T47D (cell line): ENCODE measurements at places on chromosomes 16 and 17.

- DNase-seq = no peak
Measured at GRCh38 chr16:22075043-22075757, 17.1 kb upstream of the VWA3A start.

DNA sequence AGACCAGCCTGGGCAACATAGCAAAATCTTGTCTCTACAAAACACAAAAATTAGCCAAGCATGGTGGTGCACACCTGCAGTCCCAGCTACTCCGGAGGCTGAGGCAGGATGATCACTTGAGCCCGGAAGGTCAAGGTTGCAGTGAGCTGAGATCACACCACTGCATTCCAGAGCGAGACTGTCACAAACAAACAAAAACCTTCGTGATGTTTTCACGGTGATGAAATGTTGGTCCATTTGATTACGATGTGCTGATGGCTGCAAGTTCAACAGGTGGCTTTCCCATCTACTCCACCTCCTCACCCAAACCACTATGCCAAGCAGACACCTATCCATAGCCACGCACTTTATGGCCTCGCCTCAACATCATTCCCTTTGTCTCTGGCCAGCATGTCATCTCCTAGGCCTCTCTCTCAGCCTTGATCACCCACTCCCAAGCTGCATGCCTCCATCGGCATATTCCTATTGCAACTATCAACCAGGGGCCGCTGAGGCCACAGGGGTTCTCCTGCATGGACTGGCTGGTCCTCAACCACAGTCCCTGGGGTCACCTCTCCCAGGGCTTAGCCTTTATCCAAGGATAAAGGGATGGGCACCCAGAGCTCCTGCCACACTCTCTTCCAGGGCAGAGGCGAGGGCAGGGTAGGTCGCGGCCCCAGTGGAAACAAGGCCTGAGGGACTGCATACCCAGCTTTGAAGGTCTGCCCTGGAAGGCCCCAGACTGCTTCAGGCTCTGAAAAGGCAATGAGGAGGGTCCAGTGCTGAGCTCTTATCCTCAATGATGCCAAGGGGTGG, 17.1 kb upstream of the ALOX15B start:
- DNase-seq = no peak

GRCh38 chr17:47884905-47885730, 10.9 kb upstream of the SP2 start:
- no peak for DNase-seq

DNA sequence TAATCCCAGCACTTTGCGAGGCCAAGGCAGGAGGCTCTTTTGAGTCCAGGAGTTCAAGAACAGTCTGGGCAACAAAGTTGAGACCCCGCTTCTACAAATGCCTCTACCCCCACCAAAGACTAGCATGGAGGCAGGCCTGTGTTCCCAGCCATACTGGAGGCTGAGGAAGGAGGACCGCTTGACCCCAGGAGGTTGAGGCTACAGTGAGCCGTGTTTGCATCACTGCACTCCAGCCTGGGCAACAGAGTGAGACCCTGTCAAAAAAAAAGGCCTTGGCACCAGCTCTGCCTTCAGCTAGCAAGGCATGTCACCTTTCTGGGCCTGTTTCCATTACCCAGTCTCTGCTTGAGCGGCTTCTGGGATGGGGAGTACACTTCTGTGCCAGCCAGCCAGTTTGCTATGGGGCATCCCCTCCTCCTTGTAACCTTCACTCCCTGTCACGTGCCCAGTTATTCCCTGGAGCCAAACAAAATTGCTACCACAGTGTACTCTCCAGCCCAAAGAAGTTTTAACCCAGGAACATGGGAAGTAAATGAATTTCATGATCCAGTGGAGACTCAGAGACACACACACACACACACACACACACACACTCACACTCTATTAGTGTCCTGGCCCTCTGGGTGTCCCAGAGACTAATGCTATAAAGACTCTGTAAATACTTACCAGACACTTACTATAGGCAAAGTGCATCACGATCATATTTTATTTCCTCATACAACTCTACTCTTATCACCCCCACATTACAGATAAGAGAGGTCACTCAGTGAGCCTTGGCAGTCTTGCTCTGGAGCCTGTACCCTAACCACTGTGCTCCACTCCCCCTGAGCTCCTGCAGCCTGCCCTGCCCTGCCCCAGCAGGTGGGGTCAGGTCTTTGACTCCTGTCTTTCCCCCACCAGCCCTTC, 2.5 kb downstream of the CISD3 start:
- DNase-seq = peak; percentile 67

DNA sequence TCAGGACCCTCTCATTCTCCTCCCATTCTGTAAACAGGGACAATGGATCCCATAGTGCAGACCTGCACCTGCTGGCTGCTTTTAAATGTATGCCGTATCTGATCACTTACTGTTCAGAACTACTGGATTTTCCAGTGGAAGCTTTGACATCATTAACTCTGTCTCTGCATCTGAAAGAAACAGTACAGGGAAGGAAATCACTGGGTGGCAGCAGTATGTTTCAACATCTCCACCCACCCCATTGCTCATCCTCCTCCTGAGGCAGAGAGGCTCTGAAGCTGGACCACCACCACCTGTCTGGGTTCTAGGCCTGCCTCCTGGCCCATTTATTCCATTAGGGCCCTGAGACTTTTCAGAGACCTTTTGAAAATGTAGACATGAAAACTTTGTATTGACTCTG, 2.6 kb downstream of the CCL15 start:
- DNase-seq = no peak

DNA sequence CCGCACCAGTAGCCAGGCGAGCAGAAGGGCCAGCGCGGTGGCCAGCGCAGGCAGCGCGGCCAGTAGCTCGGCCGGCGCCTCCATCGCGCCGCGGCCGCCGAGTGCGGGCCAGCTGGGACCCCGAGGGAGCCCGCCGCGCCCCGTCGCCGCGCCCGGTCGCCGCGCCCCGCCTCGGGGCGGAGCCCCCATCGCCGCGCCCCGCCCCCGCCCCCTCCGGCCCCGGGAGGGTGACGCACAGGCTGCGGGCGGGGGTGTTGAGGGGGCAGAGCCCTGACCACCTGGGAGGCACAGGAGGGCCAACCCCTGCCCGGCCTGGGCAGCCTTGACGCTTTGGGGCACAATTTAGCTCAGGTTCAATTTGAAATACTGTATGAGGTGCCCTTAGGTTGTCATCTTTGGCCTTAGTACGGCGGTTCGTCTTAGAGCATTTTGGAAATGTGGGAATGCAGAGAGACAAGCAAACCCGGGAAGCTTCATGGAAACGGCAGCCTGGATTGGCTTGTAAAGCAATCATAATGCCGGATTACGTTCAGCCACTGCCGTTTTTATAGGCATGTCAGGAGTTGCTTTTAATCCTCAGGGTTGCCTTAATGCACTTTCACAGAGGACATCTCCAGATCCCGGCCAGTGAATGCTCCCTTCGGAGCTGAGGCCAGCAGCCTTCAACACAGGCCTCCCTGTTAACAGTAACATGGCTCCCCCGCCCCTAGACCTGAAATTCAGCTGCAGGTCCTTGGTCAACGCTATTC, at the start of gene MXRA7:
Gene MXRA7, minus strand, starts transcription at position 103 of the 749 bp plus-strand sequence. Its CDS starts 19 bp downstream, at position 84.
- peak; percentile 78 for DNase-seq

- DNase-seq = no peak
Measured at GRCh38 chr17:82242698-82242976, 13.8 kb downstream of the SLC16A3 start.

DNA sequence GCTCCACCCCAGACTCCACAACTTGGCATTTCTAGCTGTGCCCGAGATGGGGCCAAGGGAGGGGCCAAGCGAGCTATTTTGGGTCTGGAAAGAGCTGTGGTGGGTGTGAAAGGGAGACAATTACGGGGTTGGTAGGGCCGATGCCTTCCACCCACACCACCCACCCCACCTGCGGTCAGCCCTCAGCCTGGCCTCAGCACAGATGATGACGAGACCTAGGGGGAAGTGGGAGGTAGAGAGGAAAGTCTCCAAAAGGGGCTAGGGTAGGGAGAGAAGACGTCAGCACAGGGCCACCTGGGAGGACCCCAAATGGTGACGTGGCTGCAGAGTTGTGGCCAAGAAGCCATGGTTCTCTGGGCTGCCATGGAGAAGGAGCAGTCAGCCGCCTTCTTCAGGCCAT, 83.1 kb downstream of the SDK2 start:
- no peak for DNase-seq

- no peak for DNase-seq
Measured at GRCh38 chr16:27640277-27640600, 90.3 kb downstream of the KATNIP start.

DNA sequence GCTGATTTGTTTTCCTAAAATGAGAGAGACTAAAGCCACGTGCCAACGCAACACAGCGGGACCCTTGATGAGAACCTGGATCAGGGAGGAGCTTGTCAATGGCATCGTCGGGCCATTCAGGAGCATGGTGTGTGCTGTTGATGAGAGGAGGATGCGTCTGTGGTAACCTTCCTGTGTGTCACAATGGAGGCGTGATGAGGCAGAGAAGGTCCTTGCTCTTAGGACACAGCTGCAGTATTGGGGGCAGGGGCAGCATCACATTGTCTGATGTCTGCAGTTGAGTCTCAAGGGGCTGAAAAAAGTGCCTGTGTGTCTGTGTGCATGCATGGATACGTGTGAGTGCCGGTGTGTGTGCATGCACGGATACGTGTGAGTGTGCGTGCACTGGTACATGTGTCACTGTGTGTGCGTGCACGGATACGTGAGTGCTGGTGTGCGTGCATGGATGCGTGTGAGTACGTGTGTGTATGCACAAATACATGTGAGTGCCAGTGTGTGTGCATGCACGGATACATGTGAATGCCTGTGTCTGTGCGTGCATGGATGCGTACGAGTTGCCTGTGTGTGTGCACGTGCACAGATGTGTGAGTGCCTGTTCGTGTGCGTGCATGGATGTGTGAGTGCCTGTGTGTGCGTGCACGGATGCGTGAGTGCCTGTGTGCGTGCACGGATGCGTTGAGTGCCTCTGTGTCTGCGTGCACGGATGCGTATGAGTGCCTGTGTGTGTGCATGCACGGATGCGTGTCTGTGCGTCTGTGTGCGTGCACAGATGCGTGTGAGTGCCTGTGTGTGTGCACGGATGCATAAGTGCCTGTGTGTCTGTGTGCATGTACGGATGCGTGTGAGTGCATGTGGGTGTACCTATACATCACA, 39.3 kb downstream of the BAIAP2 start:
- no peak for DNase-seq

DNA sequence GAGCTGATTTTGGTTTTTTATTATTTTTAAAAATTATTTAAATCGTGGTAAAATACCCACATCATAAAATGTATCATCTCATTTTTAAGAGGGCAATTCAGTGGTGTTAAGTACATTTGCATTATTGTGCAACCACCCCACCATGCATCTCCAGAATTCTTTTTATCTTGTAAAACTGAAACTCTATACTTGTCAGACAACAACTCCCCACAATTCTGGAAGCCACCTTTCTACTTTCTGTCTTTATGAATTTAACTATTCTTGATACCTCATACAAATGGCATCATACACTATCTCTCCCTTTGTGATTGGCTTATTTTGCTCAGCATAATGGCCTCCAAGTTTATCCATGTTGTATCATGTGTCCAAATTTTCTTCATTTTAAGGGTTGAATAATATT, 97.9 kb downstream of the HS3ST3B1 start:
- no peak for DNase-seq

- DNase-seq = no peak
Measured at GRCh38 chr17:40251576-40251975, 32.5 kb downstream of the WIPF2 start.

GRCh38 chr17:38673707-38674013, 1.1 kb downstream of the EPOP start:
- DNase-seq = peak; percentile 48

DNA sequence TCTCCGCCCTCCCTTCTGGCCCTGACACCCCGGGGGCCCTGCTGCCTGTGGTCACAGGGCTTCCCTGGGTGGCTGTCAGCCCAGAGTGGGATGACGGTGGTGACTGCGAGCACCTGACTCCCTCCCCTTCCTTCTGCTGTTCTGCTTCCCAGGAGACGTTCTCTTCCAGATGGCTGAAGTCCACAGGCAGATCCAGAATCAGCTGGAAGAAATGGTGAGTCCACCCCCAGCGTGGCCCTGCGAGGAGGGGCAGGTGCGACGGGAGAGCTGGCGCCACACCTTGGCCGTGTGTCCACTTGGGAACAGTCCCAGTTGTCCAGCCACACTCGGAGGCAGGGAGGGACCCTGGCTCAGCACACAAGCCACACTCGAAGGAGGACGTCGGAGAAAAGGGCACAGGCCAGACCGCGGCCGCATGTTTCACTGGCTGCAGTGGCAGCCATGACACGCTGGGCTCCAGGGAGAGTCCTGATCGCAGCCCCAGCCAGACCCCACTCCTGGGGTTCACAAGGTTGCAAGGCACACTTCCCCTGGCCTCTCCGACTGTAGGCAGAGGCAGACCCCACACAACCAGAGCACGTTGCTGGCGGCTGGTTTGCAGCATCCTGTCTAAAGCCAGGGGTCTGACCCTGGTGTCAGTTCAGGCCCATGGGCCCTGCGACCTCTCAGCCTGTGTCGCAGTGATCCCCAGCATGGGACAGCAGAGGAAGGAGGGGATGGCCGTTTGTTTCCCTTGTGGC, 49.9 kb downstream of the BAIAP2 start:
- no peak for DNase-seq

- DNase-seq = no peak
Measured at GRCh38 chr17:78132767-78133178, 2.2 kb downstream of the TMC8 start.

DNA sequence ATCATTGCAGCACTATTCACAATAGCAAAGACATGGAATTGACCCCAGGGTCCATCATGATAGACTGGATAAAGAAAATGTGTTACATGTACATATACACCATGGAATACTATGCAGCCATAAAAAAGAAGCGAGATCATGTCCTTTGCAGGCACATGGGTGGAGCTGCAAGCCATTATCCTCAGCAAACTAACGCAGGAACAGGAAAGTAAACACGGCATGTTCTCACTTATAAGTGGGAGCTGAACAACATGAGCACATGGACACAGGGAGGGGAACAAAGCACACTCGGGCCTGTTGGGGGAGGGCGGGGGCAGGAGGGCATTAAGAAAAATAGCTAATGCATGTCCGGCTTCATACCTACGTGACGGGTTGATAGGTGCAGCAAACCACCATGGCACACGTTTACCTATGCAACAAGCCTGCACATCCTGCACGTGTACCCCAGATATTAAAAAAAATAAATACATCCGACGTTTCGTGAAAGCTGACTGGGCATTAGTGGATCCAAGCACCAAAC, 28.9 kb downstream of the ZNF778 start:
- DNase-seq = no peak

GRCh38 chr16:85258166-85258565, 145.9 kb upstream of the CIBAR2 start:
- DNase-seq = no peak

GRCh38 chr17:43615330-43616028, 46.2 kb downstream of the MEOX1 start:
- no peak for DNase-seq
